Panc1 (cell line): ENCODE measurements at places on chromosomes 11 and 22.

GRCh38 chr11:88359541-88359940 is 22.0 kb upstream of the CTSC start:
- no peak for DNase-seq

DNA sequence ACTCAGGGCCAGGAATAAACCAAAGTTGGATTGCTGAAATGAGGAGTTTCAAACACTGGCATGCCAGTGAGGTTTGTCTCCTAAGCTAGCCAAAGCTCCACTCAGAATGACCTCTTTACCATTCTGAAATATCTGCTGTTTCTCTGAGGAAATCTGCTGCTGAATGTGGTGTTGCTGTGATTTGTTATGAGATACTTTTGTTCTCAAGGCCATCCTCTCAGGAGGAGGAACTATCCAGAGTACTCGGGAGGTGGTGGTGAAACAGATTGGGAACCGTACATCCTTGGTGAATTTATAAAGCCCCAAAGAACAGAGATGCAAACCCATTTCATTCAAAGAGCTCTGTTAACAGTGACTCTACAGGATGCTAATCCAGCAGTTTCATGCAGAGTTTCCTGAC is 50.5 kb downstream of the BDNF start:
- no peak for DNase-seq

DNA sequence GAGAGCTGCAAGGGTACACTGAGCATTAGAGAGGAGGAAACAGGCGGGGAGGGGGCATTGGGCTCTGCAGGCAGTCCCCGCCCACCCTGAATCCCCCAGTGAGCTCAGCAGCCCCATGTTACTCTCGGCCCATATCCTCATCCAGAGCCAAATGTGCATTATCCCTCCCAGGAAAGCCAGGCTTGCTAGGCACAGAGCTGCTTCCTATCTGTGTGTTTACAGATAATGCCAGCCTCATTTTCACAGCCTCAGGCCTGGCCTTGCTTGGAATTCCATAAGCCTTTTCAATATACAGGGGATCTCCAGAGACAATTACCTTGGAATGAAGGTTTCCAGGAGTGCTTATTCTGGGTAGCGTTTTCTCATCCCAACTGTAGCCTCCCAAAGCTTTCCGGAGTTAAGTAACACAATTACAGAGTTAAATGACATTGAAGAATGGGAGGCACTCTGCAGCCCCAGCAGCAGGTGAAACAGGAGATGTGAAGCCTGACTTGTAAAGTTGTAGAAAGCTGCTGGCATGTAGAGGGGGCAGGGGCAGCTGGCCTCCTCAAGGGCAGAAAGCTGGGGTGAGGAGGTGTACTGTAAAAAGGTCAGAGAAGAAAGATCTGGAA is 91.5 kb upstream of the TBCEL start:
- no peak for DNase-seq

DNA sequence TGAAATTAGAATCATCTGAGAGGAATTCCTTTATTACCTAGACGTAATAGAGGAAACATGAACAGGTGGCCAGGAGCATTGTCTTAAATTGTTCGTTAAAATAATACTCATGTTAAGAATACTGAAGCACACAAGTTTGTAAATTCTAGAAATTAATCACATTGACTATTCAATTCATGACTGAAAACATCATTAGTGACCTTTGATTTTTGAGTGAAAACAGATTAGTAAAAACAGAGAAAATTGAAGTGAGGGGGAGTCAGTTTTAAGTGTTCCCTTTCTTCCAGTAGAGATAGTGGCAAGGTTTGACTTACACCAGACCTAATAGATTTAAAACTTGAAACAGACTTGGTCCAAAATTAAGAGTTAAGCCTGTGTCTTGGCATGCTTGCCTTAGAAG is 1.4 kb downstream of the ZFP91 start:
- no peak for DNase-seq

- DNase-seq = no peak
Observed at GRCh38 chr11:45163956-45164575, 17.6 kb downstream of the PRDM11 start.

DNA sequence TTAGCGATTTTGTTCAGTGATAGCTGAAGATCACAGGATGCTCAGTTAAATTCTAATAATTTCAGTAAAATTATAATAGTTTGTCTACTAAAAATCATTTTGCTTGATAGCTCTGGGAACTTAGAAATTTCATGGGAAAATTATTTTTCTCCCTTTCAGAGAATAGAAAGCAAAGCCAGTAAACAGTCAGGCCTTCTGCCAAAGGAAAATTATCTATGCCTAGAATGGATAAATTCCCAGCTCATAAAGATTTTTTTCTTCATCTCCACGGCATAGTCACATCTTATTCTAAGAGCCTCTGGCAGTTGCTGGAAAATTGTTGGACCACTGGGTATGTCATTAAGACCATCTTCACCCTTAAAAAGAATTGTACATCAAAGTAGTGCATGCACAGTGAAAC is 169.6 kb upstream of the ANO3 start:
- DNase-seq = no peak

DNA sequence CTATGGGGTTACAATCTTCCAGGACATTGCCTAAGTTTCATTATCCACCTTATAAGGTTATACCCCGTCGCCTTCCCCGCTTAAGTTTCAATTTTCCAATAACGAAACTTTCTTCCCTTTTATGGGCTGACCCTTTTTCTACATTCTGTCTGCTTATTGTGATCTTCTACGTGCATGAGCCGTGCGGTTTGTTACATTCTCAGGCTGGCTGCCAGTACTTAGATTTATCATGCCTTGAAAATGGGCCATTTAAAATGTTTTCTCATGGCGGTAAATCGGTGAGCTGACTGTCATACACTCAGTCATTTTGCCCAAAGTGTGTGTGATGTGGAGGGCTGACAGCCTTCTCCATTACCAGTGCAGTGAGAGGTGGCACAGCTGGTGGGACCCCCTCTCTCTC is 23.3 kb downstream of the DGCR6L start:
- DNase-seq = no peak

GRCh38 chr11:34978236-34979191 is 62.1 kb downstream of the PDHX start:
- no peak for DNase-seq

- DNase-seq = no peak
Observed at GRCh38 chr11:13009921-13010748, 1.0 kb downstream of the RASSF10 start.

- no peak for DNase-seq
Observed at GRCh38 chr11:69131121-69131566, 24.6 kb upstream of the SMIM38 start.

DNA sequence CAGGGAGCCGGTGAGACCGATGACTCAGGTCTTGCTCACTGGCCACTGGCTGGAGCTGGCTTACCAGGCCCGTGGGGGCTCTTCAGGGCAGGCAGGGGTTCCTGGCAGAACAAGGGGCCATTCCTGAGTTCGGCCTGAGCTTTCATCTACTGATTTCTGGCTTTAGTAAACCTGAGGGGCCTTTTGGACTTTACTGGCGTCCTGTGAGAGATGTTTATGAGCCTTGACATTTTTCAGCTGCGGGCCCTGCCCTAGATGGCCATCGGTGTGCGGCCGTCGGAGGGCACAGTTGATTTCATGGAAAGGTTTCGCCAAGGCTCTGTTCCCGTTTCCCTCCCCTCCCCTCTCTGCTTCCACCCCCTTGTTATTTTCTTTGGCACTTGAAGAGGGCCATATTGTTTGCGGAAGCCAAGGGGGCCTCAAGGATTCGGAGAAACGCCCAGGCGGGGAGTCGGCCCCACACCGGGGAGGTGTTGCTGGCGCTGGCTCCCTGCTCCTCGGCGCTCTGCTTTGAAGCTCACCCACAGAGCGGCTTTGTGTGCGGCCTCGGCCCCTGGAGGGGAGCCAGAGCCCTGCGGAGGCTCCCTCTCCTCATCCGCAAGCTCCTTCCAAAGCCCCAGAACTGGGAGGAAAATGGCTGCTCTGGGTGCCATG is 17.7 kb downstream of the ELF5 start:
- DNase-seq = no peak

- DNase-seq = no peak
Observed at GRCh38 chr22:37680191-37680851, 4.9 kb downstream of the LGALS1 start.

DNA sequence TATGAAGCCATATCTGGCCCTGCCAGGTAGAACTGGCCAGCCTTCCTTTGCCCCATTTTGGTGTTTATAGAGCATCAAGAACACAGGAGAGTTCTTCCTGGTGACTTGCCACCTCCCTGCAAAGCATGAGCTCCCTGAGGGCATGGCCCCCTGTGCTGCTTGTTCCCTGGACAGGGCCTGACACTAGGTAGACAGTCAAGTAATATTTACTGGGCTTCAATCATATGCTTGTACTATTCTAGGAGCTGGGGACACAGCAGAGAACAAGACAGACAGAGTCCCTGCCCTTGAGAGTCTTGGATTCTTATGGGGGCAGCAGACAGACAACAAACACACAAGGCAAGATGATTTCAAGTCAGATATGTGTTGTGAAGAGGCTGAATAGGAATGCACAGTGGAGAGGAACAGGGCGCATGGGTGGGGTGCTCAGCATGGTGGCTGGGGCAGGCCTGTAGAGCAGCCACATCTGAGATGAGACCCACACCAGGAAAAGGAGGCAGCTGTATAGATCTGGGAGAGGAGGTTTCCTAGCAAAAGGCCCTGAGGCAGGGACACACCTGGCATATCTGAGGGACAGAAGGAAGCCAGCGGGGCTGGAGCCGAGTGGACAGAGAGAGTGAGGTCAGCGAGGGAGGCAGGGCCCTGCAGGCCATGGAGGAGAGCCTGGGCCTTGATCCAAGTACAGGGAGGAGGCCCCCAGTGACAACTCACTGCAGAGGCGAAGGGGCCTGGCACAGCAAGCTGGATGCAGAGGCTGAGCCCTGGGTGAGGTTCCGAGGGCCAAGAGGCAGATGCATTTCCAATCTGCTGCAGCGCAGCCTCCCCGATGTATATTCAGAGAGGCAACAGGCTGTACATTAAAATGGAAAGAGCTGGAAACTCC is 10.2 kb upstream of the CBX6 start:
- no peak for DNase-seq
